ENCODE measurements at places on chromosomes 7 and 10.

- peak; percentile 39 for DNase-seq
Measured at GRCh38 chr7:77370606-77371005, 45.5 kb downstream of the GSAP start.

DNA sequence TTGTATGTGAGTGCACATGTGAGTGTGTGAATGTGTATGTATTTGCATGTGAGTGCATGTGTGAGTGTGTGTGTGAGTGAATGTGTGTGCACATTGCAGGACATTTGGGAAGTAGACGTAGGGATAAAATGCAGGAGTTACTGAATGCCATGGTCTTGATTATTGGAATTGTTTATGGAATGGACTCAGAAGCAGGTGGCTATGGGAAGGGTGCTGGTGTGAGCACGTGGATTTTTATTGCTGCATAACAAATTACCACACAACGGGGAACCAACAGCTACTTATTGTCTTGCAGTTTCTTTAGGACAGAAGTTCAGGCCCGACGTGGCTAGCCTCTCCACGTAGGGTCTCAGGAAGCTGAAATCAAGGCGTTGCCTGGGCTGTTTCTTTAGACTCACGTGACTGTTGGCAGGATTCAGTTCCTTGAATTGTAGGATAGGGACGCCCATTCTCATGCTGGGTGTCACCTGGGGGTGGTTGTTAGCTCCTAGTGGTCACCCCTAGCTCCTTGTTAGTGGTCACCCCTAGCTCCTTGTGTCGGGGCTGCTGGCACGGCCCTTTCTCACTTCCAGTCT, 48.3 kb upstream of the ZNF32 start:
- no peak for DNase-seq

GRCh38 chr7:2354939-2355704, 495 bp downstream of the EIF3B start:
- no peak for DNase-seq

- no peak for DNase-seq
Measured at GRCh38 chr10:11604865-11605650, 6.4 kb downstream of the USP6NL start.

- no peak for DNase-seq
Measured at GRCh38 chr10:131402771-131403650, 91.5 kb upstream of the TCERG1L start.
